ENCODE measurements at places on chromosomes 6 and 20. TPM values are rescaled to one million over a fixed set of nuclear protein-coding genes. Genes with fewer than 3 reads are reported as not detected.

DNA sequence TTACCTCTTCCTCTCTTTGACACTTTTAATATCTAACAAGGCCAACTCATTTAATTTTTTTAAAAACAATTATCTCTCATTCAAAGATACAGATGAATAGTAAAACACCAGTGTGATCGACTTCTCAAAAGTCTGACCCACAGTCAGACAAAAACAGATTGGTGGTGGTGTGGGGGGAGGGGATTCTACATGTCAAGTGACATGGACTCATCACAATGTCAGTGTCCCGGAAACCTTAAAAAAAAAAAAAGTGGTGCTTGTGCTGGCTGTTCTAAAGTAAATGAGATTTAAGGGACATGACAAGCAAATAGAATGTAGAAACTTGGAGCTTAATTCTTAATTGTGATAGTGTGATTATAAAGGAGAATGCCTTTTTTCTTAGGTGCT is 16.3 kb upstream of the RFPL4B start:
- DNase-seq: no peak

DNA sequence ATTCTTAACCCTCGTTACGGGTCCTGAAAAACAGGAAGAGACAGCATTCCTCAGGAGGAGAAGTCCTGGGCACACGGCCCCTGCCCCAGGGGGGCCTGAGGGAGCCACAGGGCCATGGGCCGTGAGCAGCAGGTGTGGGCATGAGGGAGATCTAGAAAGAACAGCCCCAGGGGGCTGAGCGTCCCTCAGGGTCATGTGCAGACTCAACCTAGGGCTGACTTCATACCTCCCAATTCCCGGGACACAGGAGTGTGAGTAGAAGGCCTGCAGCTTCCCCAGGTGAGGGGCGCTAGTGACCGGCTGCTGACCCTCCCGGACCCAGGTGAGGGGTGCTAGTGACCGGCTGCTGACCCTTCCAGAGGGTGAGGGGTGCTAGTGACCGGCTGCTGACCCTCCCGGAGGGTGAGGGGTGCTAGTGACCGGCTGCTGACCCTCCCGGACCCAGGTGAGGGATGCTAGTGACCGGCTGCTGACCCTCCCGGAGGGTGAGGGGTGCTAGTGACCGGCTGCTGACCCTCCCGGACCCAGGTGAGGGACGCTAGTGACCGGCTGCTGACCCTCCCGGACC is 35.1 kb downstream of the FRMD1 start:
- peak; percentile 63 for DNase-seq

- peak; percentile 97 for DNase-seq
Measured at GRCh38 chr20:63707558-63708300, at the start of the genes ARFRP1 and ZGPAT. Gene ARFRP1 (minus strand): TSS chr20:63707976. CDS start chr20:63707091, 885 bp downstream. Gene ZGPAT (plus strand): TSS chr20:63708039. CDS start chr20:63708581, 542 bp downstream.

DNA sequence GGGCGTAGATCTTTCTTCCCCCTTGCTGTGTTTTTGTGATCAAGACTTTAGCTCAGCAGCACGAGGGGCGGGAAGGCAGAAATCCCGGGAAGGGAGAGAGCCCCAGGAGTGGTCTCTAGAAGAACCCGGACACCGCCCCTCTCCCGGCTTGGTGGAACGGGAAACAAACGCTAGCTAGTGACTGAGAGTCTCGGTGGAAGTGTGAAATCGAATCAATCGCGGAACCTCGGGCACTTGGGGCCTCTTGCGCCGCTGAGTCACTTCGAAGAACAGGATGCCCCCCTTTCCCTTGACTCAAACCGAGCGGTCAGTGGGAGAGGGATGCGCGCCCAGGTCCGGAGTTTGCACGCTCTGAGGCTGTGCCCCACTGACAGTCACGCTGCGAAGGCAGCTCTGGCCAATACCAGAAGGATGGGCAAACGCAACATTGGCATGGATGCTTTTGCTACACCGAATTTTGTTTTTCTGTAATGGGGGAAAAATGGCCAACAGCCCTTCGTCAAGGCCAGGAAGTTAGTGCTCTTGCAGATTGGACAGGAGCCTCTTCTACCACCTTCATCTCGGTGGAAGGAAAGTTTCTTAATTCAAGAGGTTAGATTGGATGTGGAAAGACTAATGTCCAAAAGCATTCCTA is 1.6 kb upstream of the OLIG3 start:
- peak; percentile 81 for DNase-seq

- no peak for DNase-seq
Measured at GRCh38 chr20:58627212-58628072, 23.6 kb upstream of the STX16 start.

- DNase-seq: peak; percentile 88
Measured at GRCh38 chr20:330233-331149, 5.1 kb downstream of the SOX12 start.

DNA sequence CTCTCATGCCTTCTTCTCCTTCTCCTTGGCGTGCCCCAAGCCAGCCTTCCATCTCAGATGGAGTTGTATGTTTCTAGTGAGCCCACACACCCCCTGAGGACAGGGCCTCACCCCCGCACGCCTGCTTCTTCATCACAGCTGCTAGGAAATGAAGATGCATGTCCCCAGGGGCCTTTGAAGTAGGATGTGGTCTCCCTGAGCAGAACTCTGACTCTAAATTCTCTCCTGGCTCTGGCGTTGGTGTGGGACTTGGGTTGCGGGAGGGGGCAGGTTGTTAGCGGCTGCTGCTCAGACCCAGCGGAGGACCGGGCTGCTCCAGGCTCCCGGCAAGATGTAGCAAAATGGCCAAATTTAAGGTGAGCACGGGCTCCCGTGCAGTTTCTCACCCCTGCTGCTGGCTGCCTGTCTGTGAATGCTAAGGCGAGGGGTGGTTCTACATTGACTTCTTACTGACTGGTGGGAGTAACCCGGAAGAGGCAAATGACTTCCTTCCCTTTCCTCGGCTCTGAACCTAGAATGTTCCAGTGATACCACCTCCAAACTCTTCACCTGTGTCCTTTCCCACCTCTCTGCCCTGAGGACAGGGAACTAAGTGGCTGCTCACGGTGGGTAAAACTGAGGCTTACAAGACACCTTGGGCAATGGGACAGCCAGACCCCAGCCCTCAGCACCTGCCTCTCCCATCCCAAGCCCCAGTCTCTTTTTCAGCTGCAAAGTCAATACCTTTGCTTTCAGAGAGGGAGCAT is 8.8 kb downstream of the SYNJ2 start:
- DNase-seq: no peak

DNA sequence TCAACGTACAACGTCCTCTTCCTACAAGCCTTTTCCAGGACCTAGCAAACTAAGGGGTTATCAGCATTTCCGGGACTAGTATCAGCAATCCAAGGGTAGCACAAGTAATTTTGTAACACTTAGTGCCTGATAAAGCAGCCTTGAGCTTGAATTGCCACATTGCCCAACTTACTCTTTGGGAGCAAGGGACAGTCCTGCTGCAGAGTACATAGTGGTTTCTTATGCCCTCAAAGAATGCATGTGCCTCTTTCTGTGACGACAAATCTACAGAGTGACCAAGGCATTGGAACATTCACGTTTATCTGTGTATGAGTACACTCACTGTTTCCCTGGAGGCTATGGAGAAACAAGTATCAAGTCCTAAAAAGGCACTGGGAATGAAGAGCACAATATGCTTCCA is 3.2 kb upstream of the ID4 start:
- no peak for DNase-seq

DNA sequence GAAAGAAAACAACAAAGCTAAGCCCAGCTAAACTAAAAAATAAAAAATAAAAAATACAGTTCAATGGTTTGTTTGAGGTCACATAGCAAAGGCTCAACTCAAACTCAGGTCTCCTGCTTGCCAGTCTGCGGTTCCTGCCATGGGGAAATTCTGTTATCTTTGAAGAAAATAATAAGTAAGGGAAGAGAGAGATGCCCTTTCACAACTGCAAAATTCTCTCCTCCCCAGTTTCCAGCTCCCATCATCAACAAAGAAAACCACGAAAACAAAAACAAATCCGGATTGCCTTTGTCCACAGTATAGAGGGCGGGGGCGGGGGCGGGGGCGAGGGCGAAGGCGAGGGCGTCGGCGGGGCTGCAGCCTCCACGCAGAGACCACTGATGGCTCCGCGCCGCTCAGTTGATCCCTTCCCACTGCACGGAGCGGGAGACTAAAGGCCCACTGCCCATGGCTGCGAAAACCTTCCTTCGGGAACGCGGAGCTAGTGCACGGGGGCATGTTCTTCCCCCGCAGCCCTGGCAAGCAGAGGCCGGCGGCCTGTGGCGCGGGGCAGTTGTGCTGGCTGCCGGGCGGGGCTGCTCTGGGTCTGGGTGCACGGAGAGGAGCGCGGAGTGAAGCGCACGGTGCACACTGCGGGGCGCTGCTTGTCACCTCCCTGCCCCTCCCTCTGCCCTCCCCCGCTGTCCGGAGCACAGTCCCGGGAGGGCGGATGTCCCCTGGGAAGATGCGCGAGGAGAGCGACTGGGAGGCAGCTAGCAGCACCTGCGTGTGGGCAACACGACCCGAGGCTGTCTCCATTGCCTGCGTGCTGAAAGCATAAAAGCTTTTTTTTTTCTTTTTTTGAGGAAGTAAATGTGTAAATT is 54.1 kb upstream of the TPD52L1 start:
- peak; percentile 81 for DNase-seq

DNA sequence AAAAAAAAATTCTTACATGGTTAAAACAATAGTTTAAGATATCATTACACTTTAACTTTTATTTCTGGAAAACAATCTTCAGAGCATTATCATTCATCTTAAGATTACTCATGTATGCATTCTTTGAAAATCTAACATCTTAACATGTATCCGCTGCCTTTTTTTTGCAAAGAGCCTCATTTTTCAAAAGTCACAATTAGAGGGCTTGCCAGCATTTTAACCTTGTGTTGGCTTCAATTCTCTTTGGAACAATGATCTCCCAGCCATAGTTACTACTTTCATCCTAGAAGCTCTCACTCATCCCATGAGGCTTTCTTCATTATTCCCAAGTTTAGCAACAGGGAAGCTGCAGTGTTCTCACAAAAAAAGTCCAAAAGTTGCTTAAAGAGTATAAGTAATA is 330.8 kb downstream of the BCKDHB start:
- DNase-seq: no peak

- DNase-seq: no peak
Measured at GRCh38 chr6:74597840-74598239, 608.0 kb downstream of the COL12A1 start.

- peak; percentile 2 for DNase-seq
Measured at GRCh38 chr20:41176711-41177552, 39.6 kb downstream of the PLCG1 start.

DNA sequence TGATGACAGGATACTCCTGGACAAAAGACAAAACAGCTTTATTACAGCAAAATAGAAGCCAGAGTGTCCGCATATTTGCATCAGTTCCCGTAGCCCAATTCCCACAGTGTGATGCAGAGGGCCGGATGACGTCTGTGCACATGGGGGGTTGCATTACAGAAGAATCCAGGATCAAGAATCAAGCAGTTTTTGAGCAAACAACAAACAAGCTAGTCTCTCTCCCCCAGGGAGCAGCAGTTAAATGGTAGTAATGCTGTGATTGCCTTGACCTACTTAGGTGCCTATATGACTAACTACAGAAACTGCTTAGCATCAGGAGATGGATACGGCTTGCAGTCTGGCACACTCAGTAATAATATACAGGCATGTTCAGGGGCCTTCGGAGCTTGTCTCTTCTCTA is 3.2 kb upstream of the SDHAF4 start:
- DNase-seq: no peak

DNA sequence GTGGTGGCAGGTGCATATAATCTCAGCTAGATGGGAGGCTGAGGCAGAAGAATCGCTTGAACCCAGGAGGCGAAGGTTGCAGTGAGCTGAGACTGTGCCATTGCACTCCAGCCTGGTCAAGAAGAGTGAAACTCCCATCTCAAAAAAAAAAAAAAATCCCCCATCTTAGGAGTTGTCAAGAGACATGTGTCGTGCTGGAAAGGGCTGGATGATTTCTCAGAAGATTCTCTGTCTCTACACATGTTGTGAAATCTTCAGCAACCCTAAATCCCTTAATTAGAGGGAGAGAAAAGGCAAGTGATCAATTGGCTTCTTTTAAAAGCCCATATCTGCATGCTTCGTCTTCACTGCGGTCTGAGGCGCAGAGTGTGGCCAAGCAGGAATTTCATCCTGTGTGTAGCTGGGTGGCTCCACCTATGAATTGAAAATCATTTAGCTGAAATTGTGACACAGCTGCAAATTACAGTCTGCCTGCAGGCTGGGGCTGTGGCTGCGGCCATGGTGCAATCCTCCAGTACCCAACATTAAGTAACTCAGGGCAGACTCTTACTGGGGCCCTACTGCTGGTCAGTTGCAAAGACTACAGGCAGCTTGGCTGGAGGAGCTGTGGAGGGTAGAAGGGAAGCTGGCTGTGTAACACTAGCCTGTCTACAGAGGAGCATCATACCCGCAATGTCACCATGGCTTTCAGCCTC is 3.2 kb upstream of the TGM3 start:
- DNase-seq: no peak

GRCh38 chr6:56936466-56936865 is 18.4 kb upstream of the BEND6 start:
- DNase-seq: no peak

DNA sequence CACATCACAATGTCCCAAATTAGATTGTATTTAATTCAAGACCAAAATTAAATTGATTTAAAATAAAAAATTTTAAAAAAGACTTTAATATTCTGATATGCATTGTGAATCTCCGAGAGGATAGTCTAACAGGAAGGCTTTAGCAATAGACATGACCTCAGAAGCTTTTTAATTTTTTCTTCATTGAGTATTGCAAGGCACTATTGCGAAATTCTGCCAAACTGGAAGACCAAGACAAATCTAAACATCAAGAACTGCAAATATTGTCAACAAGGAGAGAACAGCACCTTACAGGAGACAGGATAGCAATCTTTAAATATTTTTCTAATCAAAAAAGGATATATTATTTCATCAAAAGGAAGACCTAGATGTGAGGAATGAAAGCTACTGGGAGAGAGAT is 56.9 kb downstream of the BMP5 start:
- no peak for DNase-seq

DNA sequence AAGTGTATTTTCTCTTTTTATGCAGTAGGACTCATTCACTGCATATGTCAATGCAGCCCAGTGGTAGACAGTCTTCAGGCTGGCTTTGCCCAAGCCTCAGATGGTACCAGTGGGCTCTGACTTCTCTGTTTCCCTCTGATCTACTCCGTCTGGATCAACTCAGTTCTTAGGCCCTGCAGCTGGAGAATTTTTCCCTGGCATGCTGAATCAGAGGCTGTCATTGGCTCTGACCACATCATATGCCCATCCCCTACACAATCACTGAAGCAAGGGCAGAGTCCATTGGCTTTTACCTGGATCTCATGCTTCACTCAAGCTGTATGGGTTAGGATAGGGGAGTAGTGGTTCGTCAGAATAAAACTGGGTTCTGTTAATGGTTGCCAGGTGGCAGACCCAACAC is 57.8 kb downstream of the KIZ start:
- DNase-seq: no peak

The GPLD1 gene
- 2.5 TPM for total RNA-seq

The KIF6 gene
- 1.1 TPM for total RNA-seq

The BHLHE23 gene
- total RNA-seq: 2.1 TPM

The HSPA1L gene
- 0.55 TPM for total RNA-seq

The PRDM13 gene
- 0.14 TPM for total RNA-seq

The RALGAPA2 gene
- 6.1 TPM for total RNA-seq

The FOXC1 gene
- 3.7 TPM for total RNA-seq

The NHSL1 gene
- 13.3 TPM for total RNA-seq

The PPIL6 gene
- total RNA-seq: not detected

The OR2J3 gene
- not detected for total RNA-seq

The LY6G6D gene
- 2.8 TPM for total RNA-seq

All from H7 (cell line).